G401 (cell line): ENCODE measurements at places on chromosomes 6 and 20. TPM values are rescaled to one million over a fixed set of nuclear protein-coding genes. Genes with fewer than 3 reads are reported as not detected.

Gene ME1
- total RNA-seq = not detected in 2 replicates

Gene SAPCD1
- total RNA-seq = 13.0 and 15.4 TPM in 2 replicates

Gene SASH1
- total RNA-seq = 4.1 and 4.6 TPM in 2 replicates

Gene FABP7
- total RNA-seq = not detected in 2 replicates

Gene CDH22
- total RNA-seq = not detected in 2 replicates

Gene ARFGEF3
- total RNA-seq = not detected in 2 replicates

DNA sequence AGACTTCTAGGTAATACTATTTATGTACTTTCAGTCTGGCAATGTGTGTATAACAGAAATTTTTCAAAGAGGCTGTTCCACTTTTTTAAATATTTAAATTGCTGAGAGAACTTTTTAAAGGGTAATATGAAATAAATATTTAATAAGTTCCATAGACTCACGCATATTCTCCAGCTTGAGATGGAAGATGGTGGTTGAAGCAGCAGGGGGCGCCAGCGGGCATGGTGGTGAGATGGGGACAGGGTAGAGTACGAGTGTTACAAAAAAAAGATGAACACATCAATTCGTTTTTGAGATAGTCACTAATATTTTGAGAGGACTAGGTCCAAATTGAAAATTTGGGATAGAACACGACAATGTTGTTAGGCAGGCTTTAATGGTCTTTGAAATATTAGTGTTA is 68.4 kb downstream of the RSPO3 start:
- DNase-seq = no peak

GRCh38 chr6:149360536-149360935 is 39.5 kb upstream of the SUMO4 start:
- DNase-seq = no peak

DNA sequence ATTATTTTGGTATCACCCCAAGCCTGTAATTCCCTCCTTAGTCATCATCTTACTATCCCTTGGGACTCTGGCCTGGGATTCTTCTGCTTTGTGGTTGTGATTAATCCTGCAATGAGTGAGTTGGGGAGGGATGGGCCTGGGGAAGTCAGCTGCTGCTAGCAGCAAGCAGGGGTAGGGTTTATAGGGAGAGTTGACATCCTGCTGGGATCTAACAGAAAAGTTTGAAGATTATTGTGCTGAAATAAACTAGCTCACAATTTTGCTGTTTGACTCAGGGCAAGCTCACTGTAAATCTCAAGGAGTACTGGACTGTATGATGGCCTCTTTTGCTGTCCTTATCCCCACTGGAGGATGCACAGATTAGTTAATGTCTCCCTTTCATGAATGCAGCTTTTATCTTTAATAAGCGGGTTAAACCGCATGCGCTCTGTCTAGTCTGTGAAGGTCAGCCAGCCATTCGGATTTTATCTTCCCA is 83.4 kb downstream of the JARID2 start:
- DNase-seq = no peak

DNA sequence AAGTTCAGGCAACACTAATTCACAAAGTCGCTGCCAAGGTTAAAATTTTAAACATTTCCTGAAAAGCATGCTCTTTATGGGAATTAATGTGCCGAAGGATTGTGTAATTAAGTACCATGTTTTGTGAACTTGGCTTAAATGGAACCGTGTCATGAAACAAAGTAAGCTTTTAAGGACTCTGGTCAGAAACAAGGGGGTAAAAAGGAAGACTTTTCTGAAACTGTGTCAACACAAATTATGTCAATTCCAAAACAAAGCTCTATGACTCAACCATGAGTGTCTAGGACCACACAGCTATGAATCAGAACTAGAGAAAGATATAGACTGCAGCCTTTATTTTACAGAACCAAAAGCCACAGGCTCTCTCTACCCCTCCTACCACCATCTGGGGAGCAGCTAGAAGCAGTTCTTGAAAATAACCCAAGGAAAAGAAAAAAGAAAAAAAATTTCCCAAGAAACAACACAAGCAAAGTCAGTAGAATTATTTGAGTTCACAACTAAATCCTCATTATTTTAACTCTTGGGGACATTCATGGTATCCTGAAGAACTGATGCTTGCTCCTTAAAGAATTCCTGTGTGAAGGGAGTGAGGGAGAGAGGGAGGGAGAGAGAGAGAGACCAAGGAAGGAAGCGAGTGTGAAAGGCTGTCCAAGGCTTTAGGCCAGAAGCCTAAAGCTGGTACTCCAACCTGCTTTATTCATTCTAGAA is 81.9 kb downstream of the ZMYND8 start:
- DNase-seq = no peak

- DNase-seq = no peak
Measured at GRCh38 chr20:24148372-24148771, 159.8 kb upstream of the GGTLC1 start.

DNA sequence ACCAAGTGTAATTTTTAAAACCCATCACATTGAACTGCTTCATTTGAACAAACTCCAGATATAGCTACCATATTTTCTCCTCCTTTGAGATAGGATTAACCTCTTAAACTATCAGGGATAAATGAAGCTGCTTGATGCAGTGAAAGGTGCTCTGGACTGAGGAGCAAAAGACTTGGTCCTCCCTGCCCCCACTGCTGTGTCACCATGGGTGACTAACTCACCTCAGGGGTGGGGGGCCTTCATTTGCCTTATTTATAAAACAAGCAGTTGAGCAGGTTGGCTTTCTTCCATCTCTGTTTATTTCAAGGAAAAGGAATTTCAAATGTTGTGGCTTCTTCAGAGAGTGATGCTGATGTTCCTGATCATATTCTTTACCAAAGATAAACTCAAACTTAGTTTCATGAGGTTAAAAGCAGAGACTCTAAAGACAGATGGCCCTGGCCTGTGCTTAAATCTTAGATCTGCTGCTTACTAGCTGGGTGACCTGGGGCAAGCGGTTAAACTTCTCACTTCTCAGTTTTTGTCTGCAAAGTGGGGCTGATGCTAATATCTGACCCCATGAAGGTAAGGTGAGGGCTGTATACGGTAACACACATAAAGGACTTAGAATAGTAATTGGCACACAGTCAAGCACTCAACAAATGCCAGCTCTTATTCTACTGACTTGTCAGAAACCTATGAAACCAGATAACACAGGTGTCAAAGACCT is 50.5 kb downstream of the FHL5 start:
- DNase-seq = no peak

DNA sequence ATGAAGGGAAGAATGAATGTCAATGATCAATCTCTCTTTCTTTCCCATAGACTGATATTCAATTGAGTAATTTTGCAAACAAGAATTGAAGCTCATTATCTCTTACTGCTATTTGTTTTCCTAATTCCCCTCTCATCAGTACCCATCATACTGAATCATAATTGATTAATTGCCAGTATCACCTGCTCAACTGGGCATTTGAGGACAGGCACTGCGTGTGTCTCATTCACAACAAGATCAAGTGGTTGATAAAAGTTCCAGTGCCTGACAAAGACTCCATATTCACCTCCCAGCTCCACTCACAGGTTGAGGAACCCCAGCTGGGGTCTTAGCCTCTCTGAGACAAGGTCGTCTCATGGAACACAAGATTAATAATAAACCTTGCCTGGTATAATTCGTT is 67.7 kb downstream of the BCAS1 start:
- no peak for DNase-seq

DNA sequence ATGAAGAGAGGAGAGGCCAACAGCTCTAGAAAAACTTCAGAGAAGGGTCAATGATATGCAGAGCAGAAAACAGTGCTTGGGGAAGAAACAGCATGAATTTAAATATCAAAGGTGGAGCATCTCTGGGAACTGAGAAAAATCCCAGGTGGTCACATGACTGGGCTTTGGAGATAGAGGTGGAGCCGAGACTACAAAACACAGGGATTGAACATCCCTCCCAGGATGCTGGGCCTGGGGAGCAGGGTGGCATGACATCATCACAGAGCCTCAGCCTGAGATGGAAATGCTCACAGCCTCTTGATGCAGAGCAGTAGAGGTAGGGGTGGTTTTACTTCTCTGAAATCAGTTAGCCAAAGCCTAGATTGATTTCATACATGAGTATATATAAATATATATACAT is 529.5 kb downstream of the PRKN start:
- no peak for DNase-seq

GRCh38 chr6:167819576-167819975 is 7.1 kb upstream of the AFDN start:
- DNase-seq = no peak

GRCh38 chr6:17182961-17183360 is 81.1 kb downstream of the STMND1 start:
- DNase-seq = no peak

GRCh38 chr20:12928755-12929401 is 79.9 kb upstream of the SPTLC3 start:
- DNase-seq = no peak

DNA sequence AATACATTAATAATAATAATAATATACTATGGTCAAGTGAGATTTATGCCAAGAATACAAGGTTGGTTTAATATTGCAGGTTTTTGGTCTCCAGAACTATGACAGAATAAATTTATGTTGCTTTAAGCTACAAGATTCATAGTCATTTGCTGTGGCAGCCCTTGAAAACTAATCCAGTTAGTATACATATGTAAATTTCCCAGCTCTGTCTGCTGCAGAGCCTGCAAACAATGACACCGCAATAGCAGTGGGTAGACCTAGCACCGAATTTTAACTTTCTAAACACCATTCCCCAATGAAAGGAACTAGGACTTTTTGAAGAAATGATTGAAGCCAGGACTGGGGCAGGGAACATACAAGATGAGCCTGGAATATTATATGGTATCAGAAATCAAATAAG is 647.7 kb upstream of the NRSN1 start:
- DNase-seq = no peak

GRCh38 chr6:160919723-160920440 is 71.7 kb upstream of the MAP3K4 start:
- DNase-seq = no peak

DNA sequence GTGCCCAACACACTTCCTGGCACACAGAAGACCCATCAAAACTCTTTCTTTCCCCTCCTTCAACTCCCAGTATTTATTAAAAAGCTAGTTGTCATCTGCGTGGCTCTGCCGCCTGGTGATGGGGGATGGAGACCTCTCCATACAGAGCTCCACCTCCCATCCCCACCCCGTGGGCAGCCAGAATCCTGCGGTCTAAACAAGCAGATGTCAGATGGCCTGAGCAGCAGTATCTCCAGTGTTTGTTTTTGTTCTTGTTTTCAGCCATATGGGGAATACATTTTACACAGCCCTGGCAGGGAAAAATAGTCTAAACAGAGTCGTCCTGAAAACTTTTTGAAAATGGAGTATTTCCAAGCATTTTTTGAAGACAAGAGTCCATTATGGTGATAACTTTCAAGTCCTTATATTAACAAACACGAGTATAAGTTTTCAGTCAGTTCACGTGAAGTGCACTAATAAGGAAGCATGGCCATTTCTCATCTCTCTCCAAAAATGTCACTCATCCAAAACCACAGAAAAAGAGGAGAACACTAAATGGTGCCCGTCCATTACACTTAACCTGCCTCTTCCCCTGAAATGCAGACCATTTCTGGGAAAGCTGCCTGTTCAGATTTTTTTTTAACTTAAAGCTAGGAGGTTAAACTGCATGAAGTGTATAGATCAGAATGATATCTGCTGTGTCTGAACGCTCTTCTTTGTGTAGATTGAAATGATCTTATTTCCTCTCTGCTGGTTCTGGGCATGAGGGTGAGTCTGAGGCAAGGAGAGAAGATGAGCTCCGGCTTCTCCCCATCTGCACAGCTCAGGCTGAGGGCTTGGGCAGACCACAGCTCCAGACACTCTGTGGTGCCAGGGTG is 91.0 kb downstream of the TCP11 start:
- peak; percentile 86 for DNase-seq

GRCh38 chr6:143513410-143513809 is 1.9 kb upstream of the FUCA2 start:
- DNase-seq = peak; percentile 11

- DNase-seq = no peak
Measured at GRCh38 chr6:119034827-119035458, 43.5 kb downstream of the FAM184A start.

GRCh38 chr6:161101517-161101916 is 109.9 kb downstream of the MAP3K4 start:
- peak; percentile 46 for DNase-seq

DNA sequence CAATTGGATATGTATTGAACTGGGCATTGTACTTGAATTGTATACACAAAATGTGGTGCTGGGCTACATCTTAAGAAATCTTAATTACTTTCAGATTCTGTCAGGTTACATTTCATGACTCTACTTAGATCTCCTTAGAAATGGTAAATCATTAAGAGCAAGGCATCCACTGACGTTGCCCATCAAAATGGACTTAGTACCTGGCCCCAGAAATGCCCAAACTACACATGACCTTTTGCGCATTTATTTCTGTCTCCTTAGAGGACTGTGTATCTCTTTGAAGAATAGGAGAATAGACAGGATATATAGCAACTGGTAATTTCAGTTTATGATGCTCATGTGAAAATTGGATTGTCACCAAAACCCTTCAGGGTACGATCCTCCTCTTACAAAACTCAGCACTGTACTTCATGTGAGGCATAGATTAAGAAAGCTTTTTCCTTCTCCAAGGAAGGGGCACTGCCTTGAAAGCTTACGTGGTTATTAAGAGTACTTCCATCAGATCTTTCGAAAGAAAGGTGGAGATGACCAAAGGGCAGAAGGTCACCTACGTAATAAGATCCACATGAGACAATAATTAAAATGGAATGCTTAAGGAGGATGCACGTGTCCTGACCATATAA is 61.4 kb upstream of the BMP2 start:
- DNase-seq = no peak

DNA sequence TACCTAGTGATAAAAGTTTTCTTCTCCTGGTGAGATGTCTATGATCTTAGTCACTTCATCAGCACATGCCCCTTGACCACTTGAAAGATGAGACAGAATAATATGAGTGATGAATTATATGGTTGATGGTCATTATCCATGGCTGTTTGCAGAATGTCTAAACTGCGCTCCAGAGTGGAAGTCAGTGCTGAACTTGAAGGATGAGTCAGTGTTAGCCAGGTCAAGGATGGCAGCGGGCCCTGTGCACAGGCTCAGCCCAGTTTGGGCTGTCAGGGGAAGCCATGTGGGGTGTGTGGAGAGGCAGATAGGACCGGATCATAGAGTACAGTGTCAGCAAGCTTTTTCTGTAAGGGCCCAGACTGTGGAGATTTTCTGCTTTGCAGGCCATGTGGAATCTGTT is 67.2 kb upstream of the KIF25 start:
- no peak for DNase-seq

DNA sequence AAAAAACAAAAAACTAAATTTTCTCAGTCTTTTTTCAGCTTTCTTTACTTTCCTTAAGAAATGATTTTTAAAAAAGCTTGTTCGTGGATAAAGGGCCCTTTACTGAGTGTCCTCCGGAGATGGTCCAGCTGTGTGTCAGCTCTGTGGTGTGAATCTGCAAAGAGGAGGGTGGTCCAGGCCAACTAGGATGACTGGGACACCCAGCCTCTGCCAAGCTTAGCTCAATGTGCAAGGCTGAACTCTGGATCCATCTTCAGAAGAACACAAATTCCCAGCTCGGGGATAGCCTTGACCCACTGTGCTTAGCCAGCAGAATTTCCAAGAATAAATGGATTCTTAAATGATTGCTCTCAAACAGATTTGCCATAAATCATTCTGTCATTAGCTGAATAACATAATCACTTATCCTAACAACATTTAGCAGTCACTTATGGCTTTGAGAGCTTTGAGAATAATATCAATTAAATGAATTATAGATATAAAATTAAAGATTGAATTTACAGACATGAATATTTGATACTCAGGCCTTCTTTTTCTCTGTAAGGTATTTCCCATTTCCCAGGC is 14.2 kb upstream of the CALHM5 start:
- DNase-seq = no peak
